ENCODE measurements at places on chromosomes 1 and 21.

DNA sequence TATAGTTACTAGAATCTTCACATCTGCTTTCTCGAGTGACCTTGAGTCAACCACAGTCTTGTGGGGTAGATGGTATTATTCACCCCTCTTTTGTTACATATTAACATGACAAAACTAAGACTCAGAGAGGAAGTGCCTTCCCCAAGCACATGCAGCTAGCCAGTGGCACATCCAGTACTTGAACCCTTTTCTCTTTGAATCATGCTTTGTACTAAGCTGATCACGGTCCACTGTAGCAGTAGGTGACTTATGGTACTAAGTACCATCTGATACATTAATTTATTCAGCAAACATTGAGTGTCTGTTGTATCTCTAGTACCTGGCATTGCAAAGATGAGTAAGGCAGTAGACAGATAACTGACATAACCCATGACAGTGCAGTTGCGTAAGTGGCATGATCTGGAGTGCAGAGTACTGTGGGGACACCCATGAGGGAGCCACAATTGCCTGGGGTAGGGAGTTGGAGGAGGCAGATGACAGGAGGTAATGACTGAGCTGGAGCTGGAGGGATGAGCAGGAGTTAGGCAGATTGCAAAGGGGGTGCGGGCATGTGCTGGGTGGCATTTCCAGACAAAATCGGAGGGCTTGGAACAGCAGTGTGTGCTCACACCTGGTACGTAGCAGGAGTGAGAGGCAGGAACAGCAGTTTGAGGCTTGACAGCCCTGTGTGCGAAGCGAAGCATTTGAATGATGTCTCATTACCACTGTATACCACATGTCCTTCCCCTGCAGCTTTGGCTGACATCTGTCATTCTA lies 29.8 kb downstream of the UCK2 start:
- no peak for DNase-seq

- DNase-seq = no peak
Measured at GRCh38 chr1:12177999-12178441, 11.2 kb downstream of the TNFRSF1B start.

DNA sequence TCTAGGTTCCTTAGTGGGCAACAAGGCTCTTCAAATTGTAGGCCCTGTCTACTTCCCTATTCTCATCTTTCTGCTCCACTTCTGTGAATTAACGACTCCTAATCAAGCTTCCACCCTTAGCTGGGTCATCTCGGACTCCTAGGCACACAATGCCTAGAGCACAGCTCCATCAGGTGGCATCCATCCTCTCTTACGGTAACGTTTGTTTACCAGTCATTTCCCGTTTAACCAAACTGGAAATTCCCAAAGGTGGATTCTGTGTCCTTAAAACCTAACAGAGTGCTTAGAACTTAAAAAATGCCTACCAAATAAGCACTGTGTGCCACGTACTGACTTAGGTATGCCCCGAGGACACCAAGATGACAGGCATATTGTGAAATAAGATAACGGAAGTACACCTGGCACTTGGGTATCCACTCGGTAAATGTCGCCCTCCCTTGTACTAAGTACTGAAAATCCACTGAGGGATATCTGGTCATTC lies 1.5 kb downstream of the PARP1 start:
- DNase-seq = no peak

DNA sequence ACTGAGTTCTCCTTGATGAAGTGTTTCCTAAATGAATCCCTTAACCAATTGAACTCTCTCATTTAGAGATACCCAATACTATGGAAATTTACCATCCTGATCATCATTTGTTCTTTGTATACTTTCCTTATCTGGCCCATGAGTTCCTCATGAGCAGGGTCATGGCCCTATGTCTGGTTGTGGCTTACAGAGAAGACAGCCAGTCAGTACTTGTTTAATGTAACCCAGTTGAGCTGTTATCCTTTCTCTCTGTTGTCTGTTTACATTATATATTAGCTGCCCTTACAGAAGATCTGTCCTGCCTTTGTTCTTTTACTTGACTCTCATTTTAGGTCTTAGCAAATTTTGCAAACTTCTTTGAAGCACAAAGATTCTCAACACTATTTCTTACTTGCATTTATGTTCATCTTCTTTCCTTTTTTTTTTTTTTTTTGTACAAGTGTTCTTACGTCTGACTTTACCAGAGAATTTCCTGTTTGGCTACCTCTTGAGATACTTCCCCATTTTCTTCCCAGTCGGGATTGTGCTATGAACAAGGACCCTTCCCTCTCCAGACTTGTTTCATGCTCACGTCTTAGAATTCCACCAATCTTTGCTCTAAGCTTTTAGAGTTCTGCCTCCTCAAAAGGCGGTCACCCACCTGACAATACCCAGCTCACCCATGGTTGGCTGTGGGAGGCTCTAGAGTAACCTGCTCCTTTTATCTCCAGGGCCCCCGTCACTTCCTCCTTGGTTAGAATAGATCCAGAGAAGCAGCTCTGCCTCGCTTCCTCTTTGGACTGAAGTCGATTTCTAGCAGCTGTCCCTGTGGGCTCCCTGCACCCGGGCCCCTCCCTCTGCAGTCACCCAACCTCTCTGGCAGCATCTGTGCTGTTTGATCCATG lies 53.6 kb upstream of the RUNX1 start:
- no peak for DNase-seq

GRCh38 chr1:40477678-40478053 lies 576 bp downstream of the ZFP69 start:
- DNase-seq = no peak

DNA sequence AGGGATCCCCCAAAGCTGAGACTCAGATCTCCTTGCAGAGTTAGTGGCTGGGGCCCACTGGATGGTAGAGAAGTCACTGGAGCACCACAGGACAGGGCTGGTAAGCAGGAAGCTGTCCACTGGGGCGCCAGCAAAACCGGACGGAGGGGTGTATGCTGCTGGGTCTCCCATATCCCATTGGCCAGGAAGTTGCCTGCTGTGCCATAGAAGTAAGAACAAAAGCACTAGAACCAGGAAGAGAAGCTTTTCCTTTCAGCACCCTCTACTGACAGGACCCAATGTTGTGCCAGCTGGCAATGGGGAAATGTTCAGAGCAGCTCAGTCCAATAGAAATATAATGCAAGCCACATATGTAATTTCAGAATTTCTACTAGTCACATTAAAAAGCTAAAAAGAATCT lies 146.6 kb downstream of the SPATA46 start:
- DNase-seq = no peak

DNA sequence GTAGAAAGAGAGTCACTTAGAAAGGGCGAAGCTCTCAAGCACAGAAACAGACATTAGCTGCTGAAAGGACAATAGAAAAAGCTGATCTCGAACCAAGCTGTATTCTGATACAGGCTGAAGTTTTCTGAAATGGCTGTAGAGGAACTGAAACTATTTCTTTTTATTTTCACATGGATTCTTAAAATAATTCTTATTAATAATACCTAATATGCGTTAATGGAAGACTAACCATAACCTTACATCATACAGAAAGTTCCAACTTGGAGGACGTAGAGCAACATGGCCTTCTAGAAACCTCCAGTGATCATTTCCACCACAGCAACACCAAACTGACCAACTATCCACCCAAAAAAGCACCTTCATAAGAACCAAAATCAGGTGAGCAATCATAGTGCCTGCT lies 52.8 kb upstream of the ACADM start:
- no peak for DNase-seq

DNA sequence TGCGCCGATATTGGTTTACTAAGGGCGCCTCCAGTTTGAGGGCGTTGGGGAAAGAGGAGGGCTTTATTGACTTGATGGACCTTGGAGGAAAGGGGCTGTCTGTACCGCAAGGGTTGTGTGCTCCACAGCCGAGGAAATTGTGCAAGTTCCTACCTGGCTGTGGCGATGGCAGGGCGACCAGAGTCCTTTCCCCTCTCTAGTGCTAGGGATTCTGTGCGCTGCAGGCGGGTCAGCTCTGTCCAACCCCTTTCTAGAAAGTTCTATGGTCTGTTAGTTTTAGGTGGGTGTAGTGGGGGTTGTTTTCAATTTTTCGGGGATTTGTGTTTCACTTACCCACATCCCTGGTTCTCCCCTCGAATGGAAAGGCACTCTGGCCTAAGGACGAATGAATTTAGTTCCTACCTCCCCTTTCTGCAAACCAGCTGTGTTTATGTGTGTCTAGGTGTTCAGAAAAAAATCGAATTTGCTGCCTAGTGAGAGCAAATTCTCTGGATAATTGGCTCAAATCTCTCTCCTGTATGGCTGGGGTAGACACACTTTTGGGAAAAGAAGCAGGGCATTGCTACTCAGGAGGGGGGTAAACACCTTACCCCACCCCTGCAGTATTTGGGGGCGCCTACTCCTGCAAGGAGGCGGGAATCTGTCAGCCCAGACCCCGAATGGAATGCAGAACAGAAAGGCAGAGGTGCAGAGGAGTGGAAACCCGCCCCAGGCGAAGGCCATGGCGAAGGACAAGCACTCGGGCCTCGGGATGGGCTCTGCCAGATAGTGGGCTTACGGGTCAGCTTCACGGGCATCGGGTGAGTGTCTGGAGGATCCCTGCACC lies 2.0 kb downstream of the DMBX1 start:
- no peak for DNase-seq

GRCh38 chr1:224203243-224204016 lies 20.4 kb downstream of the DEGS1 start:
- no peak for DNase-seq

DNA sequence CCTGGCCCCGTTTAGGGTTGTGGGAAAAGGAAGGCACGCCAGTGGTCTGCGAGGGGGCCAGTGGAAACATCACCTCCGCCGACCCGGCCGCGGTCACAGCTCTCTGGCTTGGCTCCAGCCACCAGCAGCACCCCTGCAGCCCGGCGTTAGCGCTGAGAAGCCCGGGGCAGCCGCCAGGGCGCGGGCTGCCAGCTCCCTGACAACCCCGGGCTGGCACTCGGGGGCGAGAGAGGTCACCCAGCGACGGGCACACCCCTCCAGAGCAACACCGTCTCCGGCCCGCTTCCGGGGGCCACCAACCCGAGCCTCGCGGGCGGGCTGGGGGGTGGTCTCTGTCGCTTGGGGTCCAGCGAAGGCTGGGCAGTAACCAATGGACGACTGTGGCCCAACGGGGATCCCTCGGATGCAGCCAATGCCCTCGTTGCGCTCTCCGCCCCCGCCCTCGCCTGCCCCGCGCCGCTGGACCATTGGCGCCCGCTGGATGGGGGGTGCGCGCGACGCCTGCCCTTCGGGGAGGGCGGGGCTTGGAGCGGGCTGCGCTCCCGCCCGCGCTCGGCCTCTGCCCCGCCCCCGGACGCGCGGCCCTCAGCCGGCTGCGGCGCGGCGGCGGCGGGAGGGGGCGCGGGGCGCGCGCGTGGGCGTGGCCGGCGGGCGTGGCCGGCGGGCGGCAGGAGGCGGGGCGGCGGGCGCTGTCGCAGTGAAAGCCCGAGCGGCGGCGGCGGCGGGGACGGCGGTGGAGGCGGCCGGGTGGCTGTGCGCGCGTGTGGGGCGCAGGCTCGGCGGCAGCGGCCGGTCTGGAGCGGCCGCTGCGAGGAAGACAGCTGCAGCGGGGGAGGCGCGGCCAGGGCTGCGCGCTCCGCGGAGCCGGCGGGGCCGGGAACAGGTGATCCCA lies at the start of gene MAN1C1:
Gene MAN1C1 (plus strand): TSS at position 697 of the 892 bp plus-strand sequence. CDS start 1,007 bp downstream, outside the sequence.
- peak; percentile 82 for DNase-seq

DNA sequence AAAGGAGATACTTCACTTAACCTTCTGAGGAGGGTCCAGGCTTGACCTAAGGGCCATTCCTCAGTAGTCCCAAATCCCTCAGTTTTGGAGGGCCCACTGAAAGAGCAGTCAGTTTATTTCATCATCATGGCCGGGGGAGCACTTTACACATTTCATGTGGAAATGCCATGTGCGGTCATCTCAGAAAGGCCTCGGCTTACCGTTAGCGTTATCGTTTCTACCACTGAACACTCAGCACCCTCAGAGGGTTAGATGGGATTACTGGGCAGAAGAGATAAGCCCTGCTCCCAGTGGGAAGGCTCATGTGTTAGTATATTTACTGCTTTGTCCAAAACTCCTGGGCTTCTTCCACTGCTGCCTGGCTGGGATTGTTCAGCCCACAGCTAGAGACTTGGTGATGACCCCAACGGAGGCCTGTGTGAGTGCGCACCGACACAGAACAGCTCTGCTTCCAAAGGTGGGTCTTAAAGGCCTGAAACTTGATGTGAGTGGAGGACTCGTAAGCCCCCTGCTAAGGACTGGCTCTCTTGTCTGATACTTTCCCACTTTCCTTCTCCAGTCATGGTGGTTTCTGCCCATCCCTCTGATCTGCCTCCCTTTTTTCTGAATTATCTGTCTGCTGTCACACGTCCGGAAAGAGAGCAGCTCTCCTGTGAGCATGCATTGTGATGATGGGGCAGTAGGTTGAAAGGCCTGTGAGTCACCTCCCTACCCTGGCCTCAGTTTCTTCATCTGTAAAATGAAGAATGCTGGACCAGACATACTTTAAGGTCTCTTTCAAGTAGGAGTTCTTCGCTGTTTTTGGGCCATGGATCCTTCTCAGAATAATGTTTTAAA lies 284.5 kb downstream of the ASTN1 start:
- no peak for DNase-seq

DNA sequence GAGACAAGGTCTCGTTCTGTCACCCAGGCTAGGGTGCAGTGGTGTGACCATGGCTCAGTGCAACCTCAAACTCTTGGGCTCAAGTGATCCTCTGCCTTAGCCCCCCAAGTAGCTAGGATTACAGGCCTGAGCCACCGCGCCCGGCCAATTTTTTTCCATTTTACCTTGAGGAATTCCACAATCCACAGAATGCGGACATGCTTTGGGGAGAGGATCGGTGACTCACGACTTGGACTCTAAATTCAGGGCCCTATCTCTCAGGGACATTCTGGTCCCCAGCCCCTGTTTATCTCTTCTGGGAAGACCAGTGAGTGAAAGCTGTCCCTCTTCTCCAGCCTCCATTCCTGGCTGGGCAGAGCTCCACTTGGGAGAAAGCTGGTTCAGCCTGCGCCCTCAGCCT lies 5.2 kb downstream of the PADI1 start:
- no peak for DNase-seq

GRCh38 chr1:224879162-224879803 lies 50.2 kb upstream of the DNAH14 start:
- DNase-seq = no peak

DNA sequence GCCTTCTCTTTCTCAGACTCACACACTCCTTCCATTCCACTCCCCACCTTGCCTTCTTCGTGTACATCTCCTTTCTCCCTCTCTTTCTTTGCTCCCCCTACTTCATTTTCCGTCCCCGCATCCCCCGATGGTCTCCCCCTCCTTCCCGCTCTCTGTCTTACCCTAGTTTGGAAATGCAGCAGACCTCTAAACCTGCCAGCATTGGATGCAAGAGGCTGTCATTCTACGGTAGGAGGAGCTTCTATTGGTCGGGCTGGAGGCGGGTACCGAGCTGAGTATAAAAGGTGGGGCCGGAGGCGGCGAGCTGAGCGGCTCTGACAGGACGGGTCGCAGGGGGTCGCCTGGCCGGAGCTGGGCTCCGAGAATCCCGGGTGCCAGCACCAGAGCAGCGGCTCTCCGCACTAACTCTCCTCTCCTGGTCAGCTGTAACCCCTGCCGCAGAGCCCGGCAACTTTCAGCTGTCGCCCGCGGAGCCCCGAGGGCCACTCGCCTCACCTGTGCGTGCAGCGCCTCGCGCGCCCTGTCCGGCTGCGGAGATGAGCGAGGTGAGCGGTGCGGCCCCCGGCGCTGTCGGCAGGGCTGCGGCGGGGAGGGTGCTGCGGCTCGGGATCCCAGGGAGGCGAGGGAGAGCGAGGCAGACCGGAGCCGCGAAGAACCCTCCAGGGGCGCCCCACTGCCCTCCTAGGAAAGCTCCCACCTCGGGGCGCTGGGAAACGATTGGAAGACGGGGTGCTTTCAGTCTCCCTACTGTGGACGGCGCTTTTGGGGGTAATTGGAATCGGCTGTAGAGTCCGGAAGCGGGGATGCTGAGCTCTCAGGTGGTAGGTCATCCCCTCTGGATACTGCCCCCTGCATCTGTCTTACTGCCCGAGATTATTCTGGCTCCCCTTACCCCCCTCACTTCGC lies at the start of gene PCP4L1:
Gene PCP4L1 (plus strand): TSS at position 307 of the 906 bp plus-strand sequence. CDS start 230 bp downstream, at position 537.
- DNase-seq = no peak
